ENCODE measurements at places on chromosomes 16 and 17. TPM values are rescaled to one million over a fixed set of nuclear protein-coding genes. Genes with fewer than 3 reads are reported as not detected.

DNA sequence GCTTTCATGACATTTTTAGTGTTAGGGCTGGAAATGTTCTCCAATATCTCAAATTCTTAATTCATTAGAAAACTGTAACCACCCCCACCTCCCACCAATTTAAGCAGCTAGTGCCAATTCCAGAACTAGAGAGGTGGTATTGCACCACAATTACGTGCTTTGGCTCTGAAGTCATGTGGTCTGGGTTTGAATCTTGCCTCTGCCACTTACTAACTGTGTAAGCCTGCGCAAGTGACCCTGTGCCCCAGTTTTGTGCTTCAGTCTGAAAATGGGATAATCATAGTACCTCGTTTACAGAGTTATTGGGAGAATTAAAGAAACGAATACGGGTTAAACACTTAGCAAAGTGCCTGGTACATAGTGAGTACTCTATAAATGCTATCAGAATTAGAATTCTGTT, 14.2 kb upstream of the MPHOSPH6 start:
- no peak for DNase-seq

DNA sequence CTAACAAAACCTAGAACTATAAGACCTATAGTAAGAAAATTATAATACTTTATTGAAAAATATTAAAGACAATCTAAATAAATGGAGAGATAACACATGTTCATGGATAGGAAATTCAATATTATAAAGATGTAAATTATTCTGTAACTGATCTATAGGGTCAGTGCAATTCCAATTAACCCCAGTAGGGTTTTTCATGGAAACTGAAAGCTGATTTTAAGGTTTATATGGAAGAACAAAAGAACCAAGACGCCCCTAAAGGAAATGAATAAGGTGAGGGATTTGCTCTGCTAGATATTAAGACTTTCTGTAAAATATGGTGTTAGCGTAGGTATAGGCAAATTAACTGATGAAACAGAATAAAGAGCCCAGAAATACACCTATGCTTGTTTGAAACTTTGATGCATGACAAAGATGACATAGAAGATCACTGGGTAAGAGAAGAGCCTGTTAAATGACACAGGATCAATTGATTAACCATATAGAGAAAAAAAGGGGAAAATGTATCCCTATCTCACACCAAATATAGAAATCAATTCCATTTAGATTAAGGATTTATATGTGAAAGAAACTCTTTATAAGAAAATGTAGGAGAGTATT, 3.0 kb downstream of the ICAM2 start:
- no peak for DNase-seq

DNA sequence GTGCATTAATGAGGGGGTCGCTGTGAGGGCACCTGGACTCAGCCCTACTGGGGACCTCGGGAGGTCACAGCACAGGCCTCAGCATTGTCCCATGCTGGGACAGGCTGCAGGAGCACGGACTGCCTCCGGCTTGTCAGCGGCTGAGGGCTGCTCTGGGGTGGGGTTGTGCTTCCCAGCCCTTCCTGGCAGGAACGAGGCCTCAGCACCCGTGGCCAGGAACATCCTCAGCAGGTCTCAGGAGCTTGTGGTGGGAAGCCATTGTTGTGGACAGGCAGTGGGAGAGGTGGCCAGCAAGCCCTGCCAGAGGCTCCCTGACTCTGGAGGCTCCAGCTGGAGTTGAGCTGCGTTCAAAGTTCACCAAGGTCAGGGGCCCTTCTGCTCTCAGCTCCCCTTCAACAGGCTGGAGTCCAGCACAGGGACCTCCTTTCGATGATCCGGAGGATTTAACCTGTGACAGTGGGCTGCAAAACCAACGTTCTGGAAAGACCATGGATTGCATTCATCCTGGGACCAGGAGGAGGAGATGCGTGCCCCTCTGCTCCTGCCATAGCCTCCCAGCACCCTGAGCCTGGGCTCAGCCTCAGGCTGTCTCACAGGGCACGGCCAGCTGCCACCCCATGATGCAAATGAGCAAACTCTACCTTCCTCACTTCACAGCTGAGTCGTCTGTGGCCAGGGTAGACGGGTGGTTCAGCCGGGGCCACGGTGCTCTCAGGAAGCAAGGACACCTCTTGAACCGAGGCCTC, 32.6 kb downstream of the FOXL1 start:
- no peak for DNase-seq

- no peak for DNase-seq
Observed at GRCh38 chr17:42596386-42596785, 12.8 kb downstream of the RETREG3 start.

The WNT3 gene
- polyA plus RNA-seq: 1.0 TPM

The NPIPA2 gene
- 2.1 TPM for polyA plus RNA-seq

The NCOR1 gene
- polyA plus RNA-seq: 28.2 TPM

The ALDH3A2 gene
- 24.4 TPM for polyA plus RNA-seq

Measured in right cardiac atrium (tissue), 5 donors.